ENCODE measurements at places on chromosomes 16 and 17. TPM values are rescaled to one million over a fixed set of nuclear protein-coding genes. Genes with fewer than 3 reads are reported as not detected.

- no peak for DNase-seq
Observed at GRCh38 chr16:13939821-13940220, 19.9 kb downstream of the ERCC4 start.

GRCh38 chr17:35022536-35023063 lies 40.9 kb downstream of the RFFL start:
- no peak for DNase-seq

GRCh38 chr17:1773696-1774181 lies 11.9 kb downstream of the SERPINF1 start:
- DNase-seq, result no peak

DNA sequence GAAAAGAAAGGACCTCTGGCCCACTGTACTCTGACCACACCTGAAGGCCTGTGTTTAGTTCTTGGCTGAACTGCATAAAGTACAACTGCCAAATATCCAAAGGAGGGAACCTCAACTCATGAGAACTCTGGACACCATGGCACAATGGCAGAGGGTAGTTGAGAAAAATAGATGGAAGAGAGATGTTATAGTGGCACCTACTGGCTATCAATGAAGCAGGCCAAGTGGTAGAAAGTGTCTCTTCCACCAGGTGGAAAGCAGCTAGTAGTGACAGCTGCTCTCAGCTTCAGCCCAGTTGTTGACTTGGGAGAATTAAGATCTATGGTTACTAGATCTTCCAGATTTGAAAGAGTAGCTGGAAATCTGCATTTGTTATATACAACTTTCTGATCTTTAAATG lies 3.2 kb downstream of the MED31 start:
- DNase-seq, result no peak

DNA sequence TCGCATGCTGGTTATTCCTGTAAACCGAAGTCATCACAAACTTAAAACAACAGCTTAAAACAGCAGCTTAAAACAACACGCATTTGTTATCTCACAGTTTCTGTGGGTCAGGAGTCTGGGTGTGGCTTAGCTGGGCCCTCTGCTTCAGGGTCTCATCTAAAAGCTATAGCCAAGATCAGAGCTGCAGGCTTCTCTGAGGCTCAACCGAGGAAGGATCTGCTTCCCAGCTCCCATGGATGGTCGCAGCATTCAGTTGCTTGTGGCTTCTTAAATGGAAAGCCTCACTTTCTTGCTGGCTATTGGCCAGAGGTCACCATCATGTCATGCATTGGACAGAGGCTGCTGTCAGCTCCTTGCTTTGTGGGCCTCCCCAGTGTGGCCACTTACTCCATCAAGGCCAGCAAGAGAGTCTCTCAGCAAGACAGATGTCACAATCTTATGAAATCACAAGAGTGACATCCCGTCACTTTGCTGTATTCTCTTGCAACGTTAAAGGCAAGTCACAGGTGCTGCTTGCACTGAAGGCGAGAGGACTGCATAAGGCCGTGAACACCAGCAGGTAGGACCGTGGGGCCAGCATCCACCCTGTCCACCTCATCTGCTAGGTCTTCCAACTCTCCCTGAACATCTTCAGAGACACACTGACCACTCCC lies 117.9 kb upstream of the TNRC6C start:
- DNase-seq, result no peak

DNA sequence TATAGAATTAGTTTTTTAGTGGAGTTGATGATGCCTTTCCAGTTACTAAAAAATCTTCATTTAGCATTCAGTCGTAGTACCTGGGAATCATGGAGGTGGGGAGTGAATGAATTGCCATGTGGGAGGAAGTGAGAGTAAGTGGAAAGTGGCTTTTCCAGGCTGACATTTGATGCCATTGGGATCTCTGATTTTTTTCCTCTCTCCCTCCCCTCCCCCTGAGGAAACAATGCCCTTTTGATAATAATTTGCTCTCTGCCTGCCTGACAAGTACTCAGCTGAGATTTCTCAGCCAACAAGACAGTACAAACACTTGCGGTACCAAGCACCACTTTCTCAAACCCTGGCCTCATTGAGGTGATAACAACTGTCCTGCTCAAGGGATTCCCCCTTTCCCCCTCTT lies 2.2 kb downstream of the UBE2Z start:
- DNase-seq, result no peak

GRCh38 chr16:6835941-6836340 lies 496.7 kb upstream of the RBFOX1 start:
- DNase-seq, result no peak

- DNase-seq, result no peak
Observed at GRCh38 chr17:1058423-1059130, 61.6 kb downstream of the TIMM22 start.

DNA sequence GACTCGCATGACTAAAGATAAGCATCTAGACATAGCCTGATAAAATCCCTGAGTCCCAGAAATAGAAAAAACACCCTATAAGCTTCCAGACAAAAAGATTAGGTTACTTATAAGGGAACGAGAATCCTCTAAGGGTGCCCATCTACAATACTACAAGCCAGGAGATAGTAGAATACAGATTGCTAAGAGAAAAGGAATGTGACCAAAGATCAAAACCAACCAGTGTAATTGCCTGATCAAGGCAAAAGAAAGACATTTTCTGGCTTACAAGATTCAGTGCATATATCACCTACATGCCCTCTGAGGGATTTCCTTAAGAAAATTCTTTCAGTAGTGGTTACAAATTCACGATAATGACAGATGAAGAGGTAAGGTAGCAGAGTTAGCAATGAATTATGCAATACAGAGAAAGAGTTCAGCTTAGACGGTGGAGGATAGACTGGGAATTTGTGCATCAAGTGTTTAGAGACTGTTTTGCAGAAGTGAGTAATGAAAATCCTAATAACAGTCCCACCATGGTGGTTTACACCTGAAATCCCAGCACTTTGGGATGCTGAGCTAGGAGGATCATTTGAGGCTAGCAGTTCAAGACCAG lies 35.0 kb downstream of the BCL7C start:
- DNase-seq, result no peak

DNA sequence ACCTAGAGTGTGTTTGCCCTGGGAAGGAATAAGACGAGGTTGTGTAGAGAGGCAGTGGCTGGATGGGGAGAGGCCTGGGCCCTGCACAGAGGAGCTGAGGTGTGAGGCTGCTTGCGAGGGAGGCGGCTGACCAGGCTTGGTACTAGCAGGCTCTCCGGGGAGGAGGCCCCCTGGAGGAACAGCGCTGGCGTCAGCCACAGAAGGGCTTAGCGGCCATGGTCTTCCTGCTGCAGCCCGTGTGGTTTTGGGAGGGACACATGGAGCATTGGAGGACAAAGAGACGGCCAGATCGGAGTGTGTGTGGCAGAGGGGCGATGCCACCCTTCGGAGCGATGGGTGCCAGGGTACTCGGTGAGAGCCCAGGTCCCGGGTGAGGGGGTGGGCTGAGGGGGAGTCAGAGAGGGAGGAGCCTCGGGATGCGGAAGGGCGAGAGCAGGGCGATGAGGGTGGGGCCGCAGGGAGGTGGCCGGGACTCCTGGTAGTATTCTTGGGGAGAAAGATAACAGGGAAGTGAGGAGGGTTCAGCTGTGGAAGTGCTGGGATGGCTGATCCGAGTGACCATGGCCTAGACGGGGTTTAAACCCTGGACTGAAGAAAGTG lies 8.3 kb downstream of the BANP start:
- no peak for DNase-seq

DNA sequence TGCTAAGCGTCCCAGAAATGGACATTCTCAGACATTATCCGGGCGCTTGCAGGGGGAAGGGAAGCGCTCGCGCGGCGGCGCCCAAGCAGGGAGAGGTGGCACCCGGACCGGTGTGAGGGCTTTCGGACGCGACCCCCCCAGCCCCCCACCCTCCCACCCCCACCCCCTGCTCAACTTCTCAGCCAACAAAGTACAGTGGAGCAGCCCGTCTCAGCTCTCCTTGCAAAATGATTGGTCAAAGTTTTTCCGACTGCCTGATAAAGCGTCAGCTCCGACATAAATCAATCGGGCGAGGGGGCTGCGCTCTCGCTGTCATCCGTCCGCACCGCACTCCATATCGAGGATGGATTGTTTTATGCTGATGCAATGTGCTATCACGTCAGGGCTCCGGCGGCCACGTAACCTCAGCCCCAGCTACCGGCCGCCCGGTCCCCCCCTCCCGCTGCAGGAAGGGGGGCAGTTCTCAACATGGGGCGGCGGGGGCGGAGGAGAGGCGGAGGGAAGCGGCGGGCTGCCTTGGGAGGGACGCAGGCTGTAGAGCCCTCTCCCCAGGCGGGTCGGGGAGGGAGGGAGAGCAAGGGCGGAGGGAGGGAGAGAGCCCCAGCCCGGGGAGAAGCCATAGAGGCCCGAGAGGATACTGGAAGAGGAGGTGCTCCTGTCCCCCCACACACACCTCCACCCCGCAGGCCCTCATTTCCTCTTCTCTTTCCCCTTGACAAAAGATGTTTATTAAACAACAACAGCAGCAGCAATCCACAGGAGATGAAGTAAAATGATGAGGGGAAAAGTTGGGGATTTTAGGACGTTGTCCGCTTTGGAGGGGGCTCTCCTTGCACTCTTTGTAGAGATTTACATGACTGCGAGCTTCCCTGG lies at the start of gene HOXB9:
Gene HOXB9, minus strand, starts transcription at position 114 of the 873 bp plus-strand sequence. Its CDS starts 89 bp downstream, at position 25.
- DNase-seq, result no peak

DNA sequence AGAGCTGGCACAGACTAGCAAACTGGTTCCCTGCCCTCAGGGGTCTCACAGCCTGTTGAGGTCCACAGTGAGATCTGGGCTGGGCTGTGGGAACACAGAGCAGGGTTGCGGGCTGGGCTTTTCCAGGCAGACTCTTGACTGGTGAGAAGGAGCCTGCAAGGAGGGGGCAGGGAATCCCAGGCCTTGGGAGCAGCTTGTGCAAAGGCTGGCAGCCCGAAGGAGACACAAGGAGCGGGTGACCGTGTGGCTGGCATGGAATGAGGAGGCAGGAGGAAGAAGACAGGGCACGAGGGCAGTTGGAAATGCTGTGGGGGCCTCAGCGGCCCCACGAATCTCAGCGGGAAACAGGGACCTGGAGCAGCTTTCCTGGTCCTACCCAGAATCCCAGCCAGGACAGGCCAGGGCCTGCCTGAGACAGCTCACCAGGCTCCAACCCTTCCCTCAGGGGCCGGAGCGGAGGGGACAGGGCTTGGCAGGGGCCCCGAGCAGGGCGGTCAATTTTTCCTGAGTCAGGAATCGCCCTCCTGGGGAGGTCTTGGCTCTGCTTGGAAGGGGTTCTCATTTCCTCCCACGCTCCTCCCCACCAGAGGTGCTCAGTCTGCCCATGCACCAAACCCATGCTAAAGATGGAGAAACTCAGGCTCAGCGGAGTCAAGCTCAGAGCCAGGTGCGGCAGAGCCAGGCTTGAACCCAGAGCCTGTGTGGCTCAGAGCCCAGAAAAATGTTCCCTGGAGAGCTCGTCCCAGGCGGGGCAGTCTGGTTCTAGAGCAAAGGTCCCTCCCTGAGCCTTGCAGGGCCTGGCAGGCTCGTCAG lies 9.2 kb upstream of the SNN start:
- no peak for DNase-seq

GRCh38 chr17:17780922-17781590 lies 55.7 kb downstream of the SREBF1 start:
- no peak for DNase-seq

DNA sequence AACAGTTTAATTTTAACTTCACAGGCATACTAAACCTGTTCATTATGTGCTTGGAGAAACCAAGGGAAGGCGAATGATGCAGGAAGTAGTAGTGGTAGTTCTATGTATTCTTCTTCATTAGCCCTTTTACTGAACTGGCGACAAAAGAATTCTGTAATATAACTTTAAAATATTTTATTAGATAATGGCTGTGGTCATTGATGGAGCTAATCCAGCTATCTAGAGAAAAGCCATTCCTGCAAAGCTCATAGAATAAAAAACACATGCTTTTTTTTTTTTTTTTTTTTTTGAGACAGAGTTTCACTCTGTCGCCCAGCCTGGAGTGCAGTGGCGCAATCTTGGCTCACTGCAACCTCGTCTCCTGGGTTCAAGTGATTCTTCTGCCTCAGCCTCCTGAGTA lies 23.5 kb downstream of the TANC2 start:
- DNase-seq, result no peak

DNA sequence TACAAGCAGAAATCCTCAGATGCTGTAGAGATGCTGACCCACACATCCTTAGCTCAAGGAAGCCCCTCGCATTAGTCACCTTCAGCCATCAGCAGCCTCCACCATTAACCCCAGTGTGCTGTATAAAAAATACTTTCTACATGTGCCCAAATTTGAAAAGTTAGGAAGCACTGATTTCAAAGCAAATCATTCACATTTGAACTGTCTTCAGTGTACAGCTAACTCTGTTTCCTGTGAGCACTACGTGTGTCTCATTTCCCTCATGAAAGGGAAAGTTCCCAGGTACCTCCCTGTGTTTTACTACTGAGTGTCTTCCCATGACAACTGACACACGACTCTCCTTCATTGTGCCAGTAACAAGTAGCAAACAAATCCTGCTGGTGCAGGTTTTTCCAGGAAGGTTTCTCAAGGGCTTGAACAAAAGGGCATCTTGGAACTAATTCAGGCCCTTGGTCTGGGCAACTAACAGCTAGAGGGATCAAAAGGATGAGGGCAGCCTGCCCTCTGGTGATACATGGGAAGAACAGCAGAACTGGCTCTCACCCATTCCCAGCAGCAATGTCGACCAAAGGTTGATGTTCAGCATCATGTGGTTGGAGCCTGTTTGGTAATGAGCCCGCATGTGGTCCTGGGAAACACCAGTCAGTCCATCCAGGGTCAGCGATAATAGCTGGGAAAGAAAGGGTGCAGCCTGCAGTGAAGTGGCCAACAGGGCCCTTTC lies 4.0 kb downstream of the SLC35B1 start:
- DNase-seq, result no peak

DNA sequence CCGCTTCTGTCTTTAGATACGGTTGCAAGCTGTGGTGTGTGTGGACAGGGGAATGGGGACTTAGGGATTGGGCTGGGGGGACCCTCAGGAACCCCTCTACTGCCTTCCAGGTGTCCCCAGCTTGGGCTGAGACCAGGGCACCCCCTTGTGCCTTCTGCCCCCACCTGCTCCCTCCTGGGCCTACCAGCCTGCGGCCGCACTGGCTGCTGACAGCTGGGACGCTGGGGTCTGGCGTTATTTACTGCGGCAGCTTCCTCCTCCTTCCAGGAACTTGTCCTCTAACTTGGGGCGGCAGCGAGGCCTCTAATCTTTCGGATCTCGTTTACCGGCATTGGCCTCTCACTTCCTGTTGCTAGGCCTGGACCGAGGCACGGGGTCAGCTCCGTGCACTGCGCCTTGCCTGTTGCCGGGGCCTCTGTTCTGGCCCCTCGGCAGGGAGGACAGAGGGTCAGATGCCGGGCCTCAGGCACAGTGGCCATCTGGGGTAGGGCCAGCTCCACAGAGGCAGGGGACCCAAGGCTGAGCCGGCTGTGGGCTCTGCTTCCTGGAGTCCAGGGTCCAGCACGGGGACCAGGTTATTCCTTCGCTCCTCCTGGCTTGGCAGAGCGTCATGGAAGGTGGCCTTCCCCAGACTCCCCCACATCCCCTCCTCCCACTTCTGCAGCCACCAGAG lies 31.8 kb downstream of the TMEM235 start:
- no peak for DNase-seq

EZH1 gene
- total RNA-seq, result 22.1 TPM

SOST gene
- total RNA-seq, result not detected

CLEC18C gene
- not detected for total RNA-seq

LITAF gene
- total RNA-seq, result 168 TPM

KRT20 gene
- total RNA-seq, result 0.37 TPM

CMTM2 gene
- not detected for total RNA-seq

HS3ST2 gene
- total RNA-seq, result not detected

BCL6B gene
- 0.56 TPM for total RNA-seq

RASD1 gene
- not detected for total RNA-seq

MYH13 gene
- total RNA-seq, result 0.03 TPM

Data from GM12878 (cell line).